Gastroesophageal sphincter (tissue), 4 donors: ENCODE measurements at places on chromosomes 11 and 22.

- no peak for ATAC-seq
- H3K4me1 ChIP-seq = no peaks in the 10 kb centered on the region
- H3K4me3 ChIP-seq = no peak overlapping the region
- no peaks in the 10 kb centered on the region for H3K36me3 ChIP-seq
- H3K27me3 ChIP-seq = peaks cover 92% of the 10 kb centered on the region
- no peak overlapping the region for H3K27ac ChIP-seq
Measured at GRCh38 chr22:47201186-47201995, 438.9 kb downstream of the TBC1D22A start.

GRCh38 chr22:50320116-50320515, 6.7 kb downstream of the DENND6B start:
- no peaks in the 10 kb centered on the region for H3K36me3 ChIP-seq
- H3K4me3 ChIP-seq = no peak overlapping the region
- no peak for ATAC-seq
- H3K27me3 ChIP-seq = no peaks in the 10 kb centered on the region
- H3K27ac ChIP-seq = no peak overlapping the region

DNA sequence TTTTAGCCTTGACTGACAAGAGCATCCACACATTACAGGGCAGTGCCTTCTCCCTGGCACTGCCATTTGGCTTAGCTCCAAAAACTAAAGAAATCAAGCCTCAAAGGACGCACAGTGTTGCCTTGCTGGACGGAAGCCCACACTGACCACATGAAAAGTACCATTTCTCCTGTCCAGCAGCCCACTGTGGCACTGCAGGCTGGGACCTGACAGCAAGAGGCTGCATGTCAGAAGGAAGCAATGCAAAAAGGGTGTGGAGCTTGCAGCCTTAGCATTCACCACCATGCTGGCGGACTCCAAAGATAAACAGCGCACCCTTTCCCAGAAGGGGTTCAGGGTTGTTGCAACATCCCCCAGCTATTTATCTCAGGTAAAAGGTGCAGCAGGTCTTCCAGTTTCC, 109.3 kb upstream of the BMAL1 start:
- H3K4me3 ChIP-seq = no peak overlapping the region
- H3K36me3 ChIP-seq = no peaks in the 10 kb centered on the region
- peaks cover 12% of the 10 kb centered on the region for H3K27me3 ChIP-seq
- ATAC-seq = no peak

GRCh38 chr11:8581300-8581699, 12.7 kb downstream of the STK33 start:
- no peaks in the 10 kb centered on the region for H3K36me3 ChIP-seq
- H3K4me1 ChIP-seq = no peaks in the 10 kb centered on the region
- no peak for ATAC-seq
- H3K4me3 ChIP-seq = no peak overlapping the region
- no peaks in the 10 kb centered on the region for H3K27me3 ChIP-seq

DNA sequence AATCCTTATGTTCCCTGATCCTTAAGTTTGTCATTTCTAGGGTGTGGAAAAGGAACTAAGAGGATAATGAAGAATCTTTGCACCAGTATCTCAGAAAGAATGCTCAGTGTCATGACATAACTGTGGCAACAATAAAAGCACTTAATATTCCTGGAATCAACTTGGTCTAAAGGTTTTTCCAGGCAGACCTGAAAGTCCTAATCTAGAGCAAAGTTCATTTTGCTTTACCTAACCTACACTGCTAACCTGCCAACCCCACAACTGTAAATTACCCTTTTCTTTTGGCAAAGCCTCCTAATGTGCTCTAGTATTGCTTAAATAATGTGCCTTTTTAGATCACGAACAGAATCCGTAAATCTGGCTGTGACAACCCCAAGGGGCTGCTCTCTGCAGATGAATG, 82.5 kb downstream of the AMBRA1 start:
- H3K36me3 ChIP-seq = no peaks in the 10 kb centered on the region
- H3K4me1 ChIP-seq = no peaks in the 10 kb centered on the region

DNA sequence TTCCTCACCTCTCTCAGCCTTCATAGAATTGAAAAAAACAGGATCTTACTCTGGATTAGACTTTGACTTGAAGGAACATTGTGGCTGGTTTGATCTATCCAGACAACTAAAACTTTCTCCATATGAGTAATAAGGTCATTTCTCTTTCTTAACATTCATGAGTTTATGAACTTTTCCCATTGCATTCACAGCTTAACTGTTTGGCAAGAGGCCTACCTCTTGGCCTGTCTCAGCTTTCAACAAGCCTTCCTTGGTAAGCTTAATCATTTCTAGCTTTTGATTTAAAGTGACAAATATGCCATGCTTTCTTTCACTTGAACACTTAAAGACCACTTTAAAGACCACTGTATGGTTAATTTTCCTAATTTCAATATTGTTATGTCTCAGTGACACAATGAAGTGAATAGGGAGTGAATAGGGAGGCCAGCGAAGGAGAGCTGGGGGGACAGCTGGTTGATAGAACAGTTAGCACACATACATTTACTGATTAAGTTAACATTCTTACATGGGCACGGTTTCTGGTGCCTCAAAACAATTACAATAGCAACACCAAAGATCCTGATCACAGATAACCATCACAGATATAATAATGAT, 17.0 kb downstream of the IMMP1L start:
- no peak for ATAC-seq
- H3K4me1 ChIP-seq = no peaks in the 10 kb centered on the region

- no peak overlapping the region for H3K27ac ChIP-seq
- no peaks in the 10 kb centered on the region for H3K4me1 ChIP-seq
- H3K27me3 ChIP-seq = no peaks in the 10 kb centered on the region
- ATAC-seq = no peak
Measured at GRCh38 chr11:86287468-86287796, 14.6 kb upstream of the HIKESHI start.

DNA sequence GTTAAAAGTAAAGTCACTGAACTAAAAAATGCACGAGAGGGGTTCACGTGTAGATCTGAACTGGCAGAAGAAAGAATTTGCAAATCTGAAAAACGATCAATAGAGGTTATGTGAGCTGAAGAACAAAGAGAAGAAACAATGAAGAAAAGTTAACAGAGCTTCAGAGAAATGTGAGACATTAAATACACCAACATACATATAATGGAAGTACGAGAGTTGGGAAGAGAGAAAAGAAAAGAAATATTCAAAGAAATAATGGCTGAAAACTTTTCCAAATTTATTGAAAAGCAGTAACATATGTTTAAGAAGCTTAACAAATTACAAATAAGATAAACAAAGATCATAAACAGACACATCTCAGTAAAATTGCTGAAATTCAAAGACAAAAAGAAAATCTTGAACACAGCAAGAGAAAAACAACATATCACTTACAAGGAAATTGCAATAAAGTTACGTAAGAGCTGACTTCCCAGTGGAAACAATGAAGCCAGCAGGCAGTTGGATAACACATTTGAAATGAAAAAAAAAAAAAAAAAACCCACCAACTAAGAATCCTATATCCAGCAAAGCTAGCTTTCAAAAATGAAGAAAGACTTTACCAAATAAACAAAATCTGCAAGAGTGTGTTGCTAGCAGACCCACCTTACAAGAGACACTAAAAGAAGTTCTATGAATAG, 56.8 kb downstream of the EMSY start:
- H3K27ac ChIP-seq = no peak overlapping the region
- no peaks in the 10 kb centered on the region for H3K27me3 ChIP-seq
- no peaks in the 10 kb centered on the region for H3K4me1 ChIP-seq
- ATAC-seq = no peak
